ENCODE measurements at places on chromosomes 1 and 21. TPM values are rescaled to one million over a fixed set of nuclear protein-coding genes. Genes with fewer than 3 reads are reported as not detected.
A peak's percentile ranks its signal among the peaks of the same experiment; 100 is the strongest.

- peaks cover 3% of the 10 kb centered on the region for H3K27me3 ChIP-seq
- H3K4me1 ChIP-seq, result no peaks in the 10 kb centered on the region
- no peaks in the 10 kb centered on the region for H3K36me3 ChIP-seq
- DNase-seq, result no peak
Measured at GRCh38 chr1:241837901-241838300, 10.1 kb upstream of the EXO1 start.

CYP4X1 gene
- total RNA-seq, result 12.5 TPM

DNA sequence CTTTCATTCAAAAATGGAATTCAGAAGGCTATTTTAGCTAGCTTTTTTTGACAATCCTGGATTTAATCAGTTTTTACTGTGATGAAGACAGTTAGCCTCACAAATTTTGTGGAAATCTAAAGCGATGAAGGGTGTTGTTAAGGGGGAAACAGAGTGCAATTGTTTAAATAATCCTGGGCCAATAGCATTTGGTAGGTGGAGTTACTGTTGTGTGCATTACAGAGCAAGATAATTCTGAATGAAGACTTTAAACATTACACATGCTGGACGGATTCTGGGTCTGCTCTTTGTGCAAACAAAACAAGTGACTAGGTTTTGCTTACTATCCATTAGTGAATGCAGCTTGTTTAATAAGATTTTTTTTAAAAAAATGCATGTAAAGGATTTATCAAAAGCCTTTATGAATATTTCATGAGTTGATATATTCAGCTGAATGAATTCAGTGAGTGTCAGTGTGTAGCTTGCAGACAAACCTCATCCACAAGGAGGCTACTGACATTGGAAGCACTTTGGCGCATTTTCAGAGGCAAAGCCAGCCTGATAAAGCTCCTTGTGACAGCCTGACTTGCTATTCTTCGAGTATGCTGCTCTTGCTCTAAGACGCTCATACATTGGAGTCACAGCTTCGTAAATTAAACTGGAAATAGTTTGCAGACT, 199.6 kb downstream of the PDE4B start:
- H3K36me3 ChIP-seq, result no peaks in the 10 kb centered on the region
- H3K4me3 ChIP-seq, result no peak overlapping the region
- H3K27me3 ChIP-seq, result no peaks in the 10 kb centered on the region

DNA sequence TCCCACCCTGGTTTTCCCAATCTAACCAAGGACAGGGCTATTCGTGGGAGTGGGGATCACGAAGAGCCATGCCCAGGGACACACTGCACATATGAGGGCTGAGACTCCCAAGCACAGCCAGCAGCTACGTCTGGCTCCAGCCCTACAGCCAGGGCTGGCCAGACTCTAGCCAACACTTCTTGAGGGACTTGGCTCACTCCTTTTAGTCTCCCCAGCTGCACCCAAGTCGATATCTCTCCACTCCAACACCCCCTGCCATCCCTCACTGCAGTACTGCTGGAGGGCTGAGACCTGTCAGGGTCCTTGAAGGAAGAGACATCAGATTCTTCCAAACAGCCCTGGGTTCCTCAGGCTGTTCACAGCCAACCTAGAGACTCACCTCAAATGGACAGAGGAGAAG, 62.6 kb downstream of the CD46 start:
- DNase-seq, result peak; percentile 16
- no peaks in the 10 kb centered on the region for H3K36me3 ChIP-seq
- H3K27me3 ChIP-seq, result no peaks in the 10 kb centered on the region
- H3K27ac ChIP-seq, result no peak overlapping the region
- no peak overlapping the region for H3K4me3 ChIP-seq

DNA sequence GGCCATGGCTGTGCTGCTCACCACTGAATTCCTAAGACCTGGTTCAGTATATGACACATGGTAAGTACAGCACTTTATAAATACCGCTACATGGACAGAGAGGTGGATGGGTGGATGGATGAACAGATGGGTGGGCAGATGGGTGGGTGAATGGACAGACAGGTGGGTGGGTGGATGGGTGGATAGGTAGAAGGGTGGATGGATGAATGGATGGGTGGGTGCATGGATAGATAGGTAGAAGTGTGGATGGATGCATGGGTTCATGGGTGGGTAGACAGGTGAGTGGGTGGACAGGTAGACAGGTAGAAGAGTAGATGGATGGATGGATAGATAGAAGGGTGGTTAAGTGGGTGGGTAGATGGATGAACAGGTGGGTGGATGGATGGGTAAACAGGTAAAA, 54.8 kb downstream of the TMCO4 start:
- DNase-seq, result no peak
- no peaks in the 10 kb centered on the region for H3K4me1 ChIP-seq
- no peak overlapping the region for H3K4me3 ChIP-seq

MMEL1 gene
- not detected for total RNA-seq

GRCh38 chr1:112855152-112855828, 100.7 kb downstream of the SLC16A1 start:
- no peak overlapping the region for H3K4me3 ChIP-seq
- no peak overlapping the region for H3K27ac ChIP-seq
- H3K4me1 ChIP-seq, result no peaks in the 10 kb centered on the region
- H3K27me3 ChIP-seq, result no peaks in the 10 kb centered on the region
- H3K36me3 ChIP-seq, result no peaks in the 10 kb centered on the region

- no peaks in the 10 kb centered on the region for H3K27me3 ChIP-seq
- H3K27ac ChIP-seq, result no peak overlapping the region
- H3K4me1 ChIP-seq, result peaks cover 8% of the 10 kb centered on the region
- peak; percentile 66 for DNase-seq
Measured at GRCh38 chr1:150985179-150985825, 3.2 kb downstream of the ANXA9 start.

- no peaks in the 10 kb centered on the region for H3K36me3 ChIP-seq
- no peak overlapping the region for H3K27ac ChIP-seq
- H3K4me3 ChIP-seq, result no peak overlapping the region
Measured at GRCh38 chr1:203165101-203165799, 10.4 kb downstream of the MYBPH start.

Data from endodermal cell (in vitro differentiated cells).